Sciatic nerve (tissue), 2 donors: ENCODE measurements at places on chromosomes 2 and 18.

DNA sequence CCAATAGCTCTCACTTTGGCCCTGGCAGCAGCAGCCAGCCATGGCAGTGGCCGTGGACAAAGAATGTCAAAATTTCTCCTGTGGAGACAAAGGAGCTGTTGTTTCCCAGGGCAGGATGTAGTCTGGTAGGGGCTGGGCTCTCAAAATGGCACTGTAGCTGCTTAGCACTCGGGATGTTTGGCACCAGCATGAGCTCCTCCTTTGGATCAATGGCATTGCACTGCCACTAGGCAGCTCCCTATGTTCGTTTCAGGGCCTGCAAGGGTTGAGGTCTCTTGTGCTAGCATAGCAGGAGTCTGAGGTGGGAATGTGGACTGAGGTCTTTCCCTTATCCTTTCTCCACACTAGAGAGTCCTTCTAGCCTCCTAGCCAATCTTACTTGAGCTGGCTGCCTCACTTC, 948.8 kb upstream of the FAM98A start:
- DNase-seq = no peak

- no peak for DNase-seq
Measured at GRCh38 chr2:207589143-207589542, 36.1 kb downstream of the METTL21A start.

DNA sequence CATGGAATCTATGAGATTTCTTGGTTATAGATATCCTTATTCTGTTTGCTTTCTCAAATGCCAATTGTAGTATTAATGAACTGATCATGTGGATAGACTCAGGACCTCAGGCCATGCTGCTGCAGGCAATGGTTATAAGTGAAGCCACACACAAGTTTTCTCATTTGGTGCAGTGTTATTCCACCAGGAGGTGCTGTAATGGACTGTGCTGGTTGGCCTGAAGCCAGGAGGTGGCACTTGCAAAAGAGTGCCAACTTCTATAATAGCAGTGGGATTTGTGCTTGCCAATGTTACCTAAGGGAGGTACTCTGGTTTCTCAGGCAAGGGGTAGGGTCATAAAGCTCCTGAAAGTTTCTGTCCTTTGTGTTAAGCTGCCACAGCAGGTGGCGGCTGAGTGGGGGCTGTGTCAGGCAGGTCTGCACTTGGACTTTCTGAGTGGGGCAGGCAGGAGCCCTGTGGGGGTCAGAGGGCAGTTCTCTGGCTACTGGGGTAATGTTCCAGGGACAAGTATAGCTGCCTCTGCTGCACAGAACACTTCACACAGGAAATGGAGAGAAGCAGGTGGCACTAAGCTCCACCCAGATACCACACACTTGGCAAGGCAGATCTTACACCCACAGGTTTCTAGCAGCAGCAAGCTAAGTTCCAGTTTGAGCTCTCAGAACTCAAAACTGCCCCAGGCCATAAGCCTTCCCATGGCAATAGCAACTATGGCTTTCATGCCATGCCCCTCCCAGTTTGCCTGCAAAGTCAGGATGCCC, 352.6 kb upstream of the CWC22 start:
- DNase-seq = no peak

GRCh38 chr2:128465246-128466170, 146.8 kb upstream of the HS6ST1 start:
- DNase-seq = no peak

GRCh38 chr18:34222307-34223163, 2.2 kb downstream of the NOL4 start:
- no peak for DNase-seq

DNA sequence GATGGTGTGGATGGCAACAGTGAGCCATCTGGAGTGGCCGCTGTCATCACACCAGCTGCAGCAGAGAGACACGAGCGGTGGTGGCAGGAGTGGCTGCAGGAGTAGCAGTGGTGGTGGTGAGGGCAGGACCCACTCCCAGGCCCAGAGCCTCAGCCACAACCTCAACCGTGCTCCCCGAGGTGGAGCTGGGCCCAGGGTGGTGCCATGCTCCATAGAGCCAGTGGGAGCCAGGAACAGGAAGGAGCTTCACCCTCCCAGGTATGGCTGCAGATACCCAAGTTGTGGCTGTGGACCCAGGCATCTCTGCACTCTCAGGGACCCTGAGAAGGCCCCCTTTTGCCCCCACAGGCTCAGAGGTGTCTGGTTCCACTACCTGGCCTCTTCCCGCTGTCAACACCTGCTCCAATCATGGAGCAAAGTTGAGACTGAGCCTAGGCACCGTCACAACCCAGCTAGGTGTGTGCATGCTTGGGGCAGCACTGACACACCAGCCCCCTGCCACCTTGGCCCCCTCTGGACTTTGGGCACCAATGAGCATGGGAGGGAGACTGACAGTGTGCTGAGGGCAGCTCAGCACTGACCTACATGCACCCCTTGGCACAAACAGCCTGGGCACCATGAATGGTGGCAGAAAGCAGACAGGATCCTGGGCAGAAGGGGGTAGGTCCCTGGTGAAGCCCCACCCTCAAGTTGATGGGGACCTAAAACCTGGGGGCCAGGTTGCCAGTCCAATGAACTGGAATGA, 188.9 kb downstream of the NDUFA10 start:
- DNase-seq = peak; percentile 31

GRCh38 chr2:56030062-56030461, 106.5 kb upstream of the EFEMP1 start:
- no peak for DNase-seq

DNA sequence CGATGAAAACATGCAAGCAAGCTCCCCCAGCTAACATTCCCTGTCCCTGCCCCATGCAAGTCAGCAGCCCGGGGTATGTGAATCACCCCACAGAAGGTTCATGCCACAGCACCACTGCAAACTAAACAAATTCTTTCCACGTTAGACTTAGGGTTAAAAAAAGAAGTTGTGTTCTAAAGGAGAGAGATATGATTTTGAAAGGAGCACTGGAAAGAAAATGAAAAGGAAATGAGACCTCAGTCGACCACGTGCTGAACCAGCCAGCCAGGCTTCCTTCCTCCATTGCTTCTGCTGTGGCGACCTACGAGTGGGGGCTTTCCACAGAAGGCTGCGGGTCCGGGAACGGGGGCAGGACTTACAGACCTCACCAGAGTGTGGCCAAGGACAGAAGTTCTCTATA, 52.0 kb downstream of the ARL4C start:
- peak; percentile 67 for DNase-seq

- DNase-seq = no peak
Measured at GRCh38 chr2:34337735-34338134, 738.6 kb upstream of the FAM98A start.

DNA sequence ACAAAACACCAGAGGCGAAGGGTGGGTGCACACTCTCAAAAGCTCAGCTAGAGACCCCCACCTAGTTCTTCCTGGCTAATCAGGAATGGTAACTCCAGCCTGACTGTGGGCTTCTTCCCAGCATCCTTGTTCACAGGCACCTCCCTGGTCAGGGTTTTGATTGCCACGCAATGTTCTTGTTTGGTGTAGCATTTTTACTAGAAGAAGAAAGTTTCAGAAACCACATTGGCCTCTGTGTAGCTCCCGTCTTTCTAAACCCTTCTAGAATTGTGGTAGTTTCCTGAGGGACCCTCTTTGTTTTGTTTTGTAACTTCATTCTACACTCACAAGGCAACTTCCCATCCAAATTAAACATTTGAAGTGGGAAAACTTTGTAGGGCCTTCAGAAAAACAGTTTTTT, 254.5 kb upstream of the EPAS1 start:
- no peak for DNase-seq

DNA sequence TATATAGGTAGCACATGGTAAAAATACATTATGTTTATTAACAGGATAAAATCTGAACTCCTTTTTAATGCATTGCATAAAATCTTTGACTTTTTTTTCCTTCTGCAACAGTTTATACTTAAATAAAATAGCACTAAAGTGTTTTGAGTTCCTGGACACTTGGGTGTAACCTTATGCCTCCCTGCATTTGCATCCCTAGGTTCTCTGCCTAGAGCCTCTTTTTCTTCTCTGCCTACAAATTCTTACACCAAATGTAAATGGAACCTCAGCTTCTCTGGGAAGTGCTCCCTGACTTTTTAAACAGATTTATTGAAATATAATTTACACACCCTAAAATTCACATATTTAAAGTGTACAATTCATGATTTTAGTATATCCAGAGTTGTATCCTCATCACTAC, 1017.6 kb downstream of the CNTNAP5 start:
- DNase-seq = no peak

DNA sequence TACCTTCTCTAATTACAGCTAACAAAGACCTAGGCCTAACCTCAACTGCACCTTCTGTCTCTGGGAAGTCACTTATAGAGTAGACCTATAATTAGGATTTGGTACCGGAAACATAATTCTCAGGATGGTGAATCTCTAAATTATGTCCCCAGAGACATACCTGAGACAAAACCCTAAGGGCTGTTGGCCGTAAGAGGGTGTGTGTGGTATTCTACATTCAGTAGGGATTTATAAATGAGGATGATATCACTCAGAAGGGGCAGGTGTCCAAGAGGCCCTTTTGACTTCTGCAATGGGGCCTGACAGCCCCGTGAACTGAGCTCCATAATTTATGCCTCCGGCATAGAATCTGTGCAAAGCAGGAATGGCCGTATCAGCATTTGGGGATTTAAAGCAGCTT, 13.5 kb upstream of the DARS1 start:
- no peak for DNase-seq

DNA sequence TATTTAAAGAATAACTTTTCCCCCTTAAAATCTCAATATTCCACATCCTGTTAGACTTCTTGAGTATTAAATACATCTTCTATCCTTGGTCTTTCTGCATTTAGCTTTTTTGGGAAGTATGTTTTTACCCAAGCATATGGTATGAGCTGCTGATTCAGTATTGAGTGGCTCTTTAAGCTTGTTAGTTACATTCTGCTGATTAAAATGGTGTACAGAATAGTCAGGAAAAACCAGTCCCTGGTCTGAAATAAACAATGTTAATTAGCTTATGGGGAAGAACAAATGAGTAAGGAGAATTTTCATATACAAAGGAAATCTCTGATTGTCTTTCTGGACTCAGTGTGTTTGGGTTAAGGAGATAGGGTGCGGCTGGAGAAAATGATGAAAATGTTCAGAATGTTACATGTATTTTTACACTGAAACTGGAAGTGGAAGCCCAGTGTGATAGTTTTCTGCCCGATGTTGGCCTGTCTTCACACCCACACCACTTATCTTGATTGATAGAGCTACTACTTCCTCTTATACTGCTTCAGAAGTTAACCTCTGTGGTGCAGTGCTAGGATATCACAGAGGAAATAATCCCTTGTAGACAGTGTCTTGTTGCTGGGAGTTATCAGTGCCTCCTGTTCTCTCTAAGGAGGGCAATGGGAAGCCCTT, 84.0 kb downstream of the MSH2 start:
- DNase-seq = no peak

- no peak for DNase-seq
Measured at GRCh38 chr18:37565101-37565976, at the start of gene CELF4. Gene CELF4 (minus strand): TSS chr18:37565798.

- no peak for DNase-seq
Measured at GRCh38 chr2:151302404-151302803, 12.9 kb upstream of the NMI start.

DNA sequence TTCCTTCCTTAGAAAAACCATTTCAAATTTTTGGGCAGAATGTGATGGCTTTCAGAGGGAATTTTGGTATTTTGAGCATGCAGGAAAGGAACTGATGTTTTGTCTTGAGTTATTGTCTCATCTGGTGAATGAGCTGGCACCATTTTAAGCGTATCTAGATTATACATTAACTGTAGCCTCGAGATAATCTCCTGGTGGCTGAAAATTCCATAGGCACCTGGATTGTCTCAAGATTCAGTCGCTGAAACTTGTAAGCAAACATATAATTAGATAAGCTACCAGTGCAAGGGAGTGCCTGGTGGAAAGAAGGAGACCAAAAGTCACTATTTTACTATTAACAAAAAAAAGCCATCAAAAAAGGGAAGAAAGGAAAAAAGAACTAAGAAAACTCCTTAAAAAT, 687.8 kb upstream of the DDX18 start:
- no peak for DNase-seq

- DNase-seq = no peak
Measured at GRCh38 chr2:174778085-174778981, 14.1 kb upstream of the CHRNA1 start.

- no peak for DNase-seq
Measured at GRCh38 chr2:8049851-8050571, 631.8 kb upstream of the ID2 start.

DNA sequence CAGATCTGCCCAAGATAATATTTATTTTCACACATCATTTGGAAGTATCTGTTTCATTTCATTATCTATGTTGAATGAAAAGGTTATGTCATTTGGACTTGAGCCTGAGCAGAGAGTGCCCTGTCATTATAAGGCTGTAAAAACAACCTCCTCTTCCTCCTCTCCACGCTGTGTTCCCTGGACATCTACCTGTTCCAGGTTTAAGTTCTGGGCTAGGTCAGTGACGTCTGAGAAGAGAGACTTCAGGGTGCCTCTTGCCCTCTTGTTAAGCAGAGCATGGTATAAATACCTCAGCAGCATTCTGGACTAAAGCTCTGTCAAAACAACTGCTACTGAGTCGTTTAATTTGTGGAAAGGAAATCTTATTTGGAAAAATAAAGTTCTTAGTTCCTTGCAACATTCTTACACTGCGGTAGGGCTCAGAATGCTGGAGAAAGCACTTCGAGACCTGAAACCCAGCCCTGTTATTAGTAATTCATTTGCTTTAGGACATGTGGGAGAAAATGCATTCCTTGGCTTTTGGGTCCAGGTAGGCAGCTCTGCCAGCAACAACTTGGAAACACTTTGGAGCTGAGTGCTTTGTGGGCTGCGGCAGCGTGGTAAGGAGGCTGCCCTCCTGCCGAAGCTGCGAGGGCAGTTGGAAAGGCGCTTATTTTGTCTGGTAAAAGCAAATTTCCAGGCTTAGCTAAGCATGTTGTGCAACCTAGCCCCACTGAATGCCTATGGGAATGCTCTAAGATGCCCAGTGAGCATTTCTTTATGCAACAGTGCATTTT, 91.8 kb upstream of the NEDD4L start:
- DNase-seq = no peak

- DNase-seq = peak; percentile 28
Measured at GRCh38 chr2:3624059-3624794, 29.3 kb downstream of the COLEC11 start.

GRCh38 chr2:68943581-68944568, 8.8 kb downstream of the GKN2 start:
- peak; percentile 77 for DNase-seq

DNA sequence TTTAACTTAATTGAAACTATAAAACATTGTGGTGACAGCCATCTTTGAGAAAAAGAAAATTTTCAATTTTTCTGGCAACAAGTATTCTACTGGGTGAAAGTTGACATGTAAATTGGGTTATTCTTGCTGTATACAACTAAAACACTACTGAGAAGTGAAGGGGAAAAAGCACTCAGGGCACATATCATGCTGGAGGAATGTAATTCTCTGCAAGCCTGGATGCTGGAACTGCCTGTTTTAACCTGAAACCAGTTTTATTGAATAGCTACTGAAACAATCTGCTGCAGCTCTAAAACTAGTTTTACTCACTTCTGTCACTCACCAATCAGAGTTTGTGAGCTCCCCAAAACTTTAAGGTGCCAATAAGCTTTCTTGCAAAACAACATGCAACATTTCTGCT, 1136.0 kb downstream of the LRP1B start:
- DNase-seq = no peak
